ENCODE measurements at places on chromosomes 13 and 19.
A peak's percentile ranks its signal among the peaks of the same experiment; 100 is the strongest.

DNA sequence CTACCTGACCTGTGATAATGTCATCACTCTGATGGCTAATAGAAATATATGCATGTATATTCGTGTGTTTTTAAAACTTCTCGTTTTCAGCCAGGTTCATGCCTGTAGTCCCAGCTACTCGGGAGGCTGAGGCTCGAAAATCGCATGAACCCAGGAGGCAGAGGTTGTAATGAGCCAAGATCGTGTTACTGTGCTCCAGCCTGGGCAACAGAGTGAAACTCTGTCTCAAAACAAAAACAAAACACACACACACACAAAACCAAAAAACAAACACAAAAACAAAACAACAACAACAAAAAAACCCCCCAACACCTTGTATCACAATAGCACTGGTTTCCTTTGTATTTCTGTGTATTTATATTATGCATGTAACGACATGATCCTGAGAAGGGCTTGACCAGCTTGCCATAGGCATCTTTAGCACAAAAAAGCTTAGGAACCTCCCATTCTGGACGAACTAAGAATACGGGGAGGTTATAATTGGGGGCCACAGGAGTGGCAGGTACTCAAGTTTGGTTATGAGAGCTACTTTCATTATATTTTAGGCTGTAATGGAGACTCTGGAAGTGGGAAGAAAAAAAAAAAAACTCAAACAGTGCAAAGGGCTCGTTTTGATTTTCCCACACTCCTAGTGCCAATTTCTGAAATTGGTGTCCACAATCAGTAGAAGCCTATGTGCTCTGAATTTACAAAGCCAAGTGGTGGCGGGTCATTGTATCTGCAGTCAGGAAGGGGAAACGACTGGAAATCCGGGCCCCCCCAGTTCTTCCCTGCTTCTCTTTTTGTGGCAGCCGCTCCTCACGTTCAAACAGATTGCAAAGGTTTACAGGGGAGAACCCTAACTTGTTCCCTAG, 1.2 kb upstream of the ACP7 start:
- no peak for DNase-seq

GRCh38 chr13:110826861-110827672, 87.8 kb downstream of the ANKRD10 start:
- DNase-seq, result no peak

DNA sequence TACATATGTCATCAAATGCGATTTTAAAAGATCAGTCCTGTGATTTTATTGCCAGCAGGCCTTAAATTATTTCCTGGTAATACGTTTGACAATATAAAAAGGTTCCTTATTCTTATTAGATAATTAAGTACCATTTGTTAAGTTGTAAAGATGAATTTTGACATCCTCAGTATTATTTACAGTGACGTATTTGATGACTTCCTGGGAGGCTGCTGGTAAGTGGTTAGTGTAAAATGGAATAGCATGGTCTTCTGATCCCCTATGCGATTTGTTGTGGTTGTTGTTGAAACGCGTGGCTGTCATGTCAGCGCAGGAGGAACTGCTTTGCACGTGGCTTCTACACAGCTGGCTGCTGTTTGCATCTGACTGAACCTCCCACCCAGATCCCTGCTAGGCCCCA, 99.7 kb downstream of the DCLK1 start:
- DNase-seq, result no peak

GRCh38 chr13:46778095-46778494, 18.9 kb downstream of the ESD start:
- DNase-seq, result no peak

DNA sequence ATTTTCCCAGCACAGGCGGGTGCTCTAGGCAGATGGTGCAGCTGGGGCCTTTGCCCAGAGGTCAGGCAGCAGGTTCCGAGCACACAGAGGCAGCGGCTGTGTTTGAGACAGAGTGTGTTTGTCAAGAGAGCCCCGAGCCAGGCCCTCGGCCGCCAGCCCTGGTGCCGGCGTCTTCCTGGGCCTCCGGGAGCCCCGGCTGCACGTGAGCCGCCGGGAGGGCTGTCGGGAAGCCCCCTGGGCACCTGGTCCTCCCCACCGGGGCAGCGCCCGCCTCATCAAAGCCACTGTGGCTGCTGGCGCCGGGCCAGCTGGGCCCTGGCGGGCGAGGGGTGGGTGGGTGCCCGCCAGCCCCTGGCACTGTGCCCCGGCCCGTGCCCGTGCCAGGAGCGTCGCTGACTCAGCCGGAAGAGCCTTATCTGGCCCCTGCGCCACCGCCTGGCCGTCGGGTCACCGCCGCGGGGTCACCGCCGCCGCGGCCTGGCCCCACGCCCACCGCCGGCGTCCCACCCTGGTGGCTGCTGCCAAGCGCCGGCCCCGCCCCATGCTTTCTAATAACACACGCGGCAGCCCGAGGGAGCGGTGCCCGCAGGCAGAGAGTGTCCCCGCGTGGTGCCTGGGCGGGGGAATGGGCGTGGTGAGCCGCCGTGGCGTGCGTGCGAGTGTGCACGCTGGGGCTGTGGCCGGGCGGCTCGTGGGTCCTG, 14.9 kb downstream of the ARID3A start:
- peak; percentile 44 for DNase-seq

DNA sequence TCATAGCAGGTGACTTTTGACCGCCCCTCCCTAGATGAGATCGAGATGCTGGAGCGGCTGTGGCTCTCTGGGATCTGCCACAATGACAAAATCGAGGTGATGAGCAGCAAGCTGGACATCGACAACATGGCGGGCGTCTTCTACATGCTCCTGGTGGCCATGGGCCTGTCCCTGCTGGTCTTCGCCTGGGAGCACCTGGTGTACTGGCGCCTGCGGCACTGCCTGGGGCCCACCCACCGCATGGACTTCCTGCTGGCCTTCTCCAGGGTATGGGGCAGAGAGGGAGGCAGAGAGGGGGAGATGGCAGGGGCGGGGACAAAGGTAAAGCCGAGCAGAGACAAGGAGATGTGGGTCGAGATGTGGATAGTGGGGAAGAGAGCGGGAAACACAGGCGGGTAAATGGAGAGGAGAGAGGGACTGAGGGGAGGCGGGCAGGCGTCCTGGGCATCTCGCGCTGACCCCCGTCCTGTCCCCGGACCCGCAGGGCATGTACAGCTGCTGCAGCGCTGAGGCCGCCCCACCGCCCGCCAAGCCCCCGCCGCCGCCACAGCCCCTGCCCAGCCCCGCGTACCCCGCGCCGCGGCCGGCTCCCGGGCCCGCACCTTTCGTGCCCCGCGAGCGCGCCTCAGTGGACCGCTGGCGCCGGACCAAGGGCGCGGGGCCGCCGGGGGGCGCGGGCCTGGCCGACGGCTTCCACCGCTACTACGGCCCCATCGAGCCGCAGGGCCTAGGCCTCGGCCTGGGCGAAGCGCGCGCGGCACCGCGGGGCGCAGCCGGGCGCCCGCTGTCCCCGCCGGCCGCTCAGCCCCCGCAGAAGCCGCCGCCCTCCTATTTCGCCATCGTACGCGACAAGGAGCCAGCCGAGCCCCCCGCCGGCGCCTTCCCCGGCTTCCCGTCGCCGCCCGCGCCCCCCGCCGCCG, 3.4 kb upstream of the GRWD1 start:
- DNase-seq, result no peak

DNA sequence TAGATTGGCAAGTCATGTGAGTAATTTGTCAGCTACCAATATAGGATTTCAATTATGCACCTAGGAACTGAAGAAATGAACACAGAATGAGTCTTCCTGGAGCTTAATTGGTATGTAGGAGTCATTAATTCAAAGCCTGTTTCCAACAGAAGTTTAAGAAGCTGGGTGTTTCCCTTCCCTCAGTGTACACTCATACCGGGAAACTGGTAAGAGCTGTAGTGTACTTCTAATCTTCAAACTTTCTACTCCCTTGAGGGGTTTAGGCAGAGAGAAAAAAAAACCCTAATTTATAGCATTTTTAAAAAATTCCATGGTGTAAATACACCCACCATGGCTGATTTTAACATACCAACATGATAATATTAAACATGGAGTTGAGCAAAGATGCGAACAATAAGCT, 665.7 kb upstream of the SLITRK5 start:
- no peak for DNase-seq

- DNase-seq, result peak; percentile 34
Measured at GRCh38 chr19:51127755-51128154, 3.0 kb downstream of the SIGLEC9 start.

DNA sequence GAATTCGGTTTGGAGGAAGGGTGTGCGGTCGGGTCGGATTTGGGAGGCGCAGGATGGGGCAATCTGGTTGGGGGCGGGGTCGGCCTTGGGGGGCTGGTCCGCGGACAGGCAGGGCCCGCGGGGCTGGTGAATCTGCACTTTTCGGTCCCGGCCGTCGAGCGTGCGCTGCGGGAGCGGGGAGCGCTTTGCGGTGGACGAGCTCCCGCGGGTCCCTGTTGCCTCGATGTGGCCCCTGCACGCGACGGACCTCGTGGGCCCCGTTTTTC, 11.9 kb downstream of the PEAK3 start:
- DNase-seq, result no peak

DNA sequence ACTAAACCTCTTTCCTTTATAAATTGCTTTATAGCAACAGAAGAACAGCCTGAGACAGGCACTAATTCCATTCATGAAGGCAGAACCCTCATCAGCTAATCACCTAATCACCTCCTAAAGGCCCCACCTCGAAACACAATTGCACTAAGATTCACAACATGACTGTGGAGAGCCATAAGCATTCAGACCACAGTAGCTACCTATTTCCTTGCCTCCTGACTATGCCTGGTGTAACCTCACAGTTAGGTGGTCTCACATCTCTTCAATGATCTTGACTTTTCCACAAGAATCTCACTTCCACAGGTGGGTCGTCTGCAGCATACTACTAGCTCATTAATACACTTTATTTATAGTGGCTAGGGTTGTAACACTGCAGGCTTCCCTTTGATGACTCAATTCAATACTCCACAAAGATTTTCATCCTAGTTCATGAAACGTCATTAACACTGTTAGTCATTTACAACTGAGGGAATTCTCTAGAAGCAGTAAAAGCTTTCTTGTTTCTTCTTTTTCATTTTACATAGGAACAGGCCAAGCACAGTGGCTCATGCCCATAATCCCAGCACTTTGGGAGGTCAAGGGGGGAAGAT, 27.1 kb downstream of the STK24 start:
- peak; percentile 47 for DNase-seq

GRCh38 chr19:14782626-14783409, 4.5 kb upstream of the ADGRE2 start:
- no peak for DNase-seq

GRCh38 chr13:51318015-51318414, 21.5 kb upstream of the SERPINE3 start:
- no peak for DNase-seq

- DNase-seq, result no peak
Measured at GRCh38 chr13:92963029-92963428, 263.6 kb upstream of the GPC6 start.

- no peak for DNase-seq
Measured at GRCh38 chr13:49407936-49408335, 35.9 kb downstream of the CAB39L start.

Data from EL (cell line).